ENCODE measurements at places on chromosomes 5 and 9.
A peak's percentile ranks its signal among the peaks of the same experiment; 100 is the strongest.

GRCh38 chr5:67267512-67268216, 71.1 kb upstream of the CD180 start:
- DNase-seq: no peak

- DNase-seq: peak; percentile 71
These were observed 96.7 kb downstream of the MVB12B start for GRCh38 chr9:126423142-126423915.

DNA sequence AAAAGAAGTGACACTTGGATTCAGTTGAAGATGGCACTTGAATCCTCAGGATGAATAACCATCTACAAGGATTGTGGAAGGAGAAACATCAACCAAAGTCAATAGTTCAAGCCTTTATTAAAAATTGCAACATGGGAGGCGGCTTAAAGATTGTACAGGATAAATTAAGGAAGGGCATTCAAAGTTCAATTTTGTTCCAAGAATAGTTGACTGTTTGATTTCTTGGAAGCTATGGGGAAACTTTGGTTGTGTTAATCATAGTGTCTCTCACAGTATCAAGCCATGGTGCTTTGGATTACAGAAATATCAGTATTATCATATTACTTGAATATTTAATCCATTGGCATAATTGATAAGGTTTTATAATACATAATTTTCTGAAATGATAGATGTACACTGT, 1844.3 kb downstream of the MAT2B start:
- no peak for DNase-seq

- DNase-seq: no peak
These were observed 49.9 kb downstream of the ISL1 start for GRCh38 chr5:51433052-51433710.

GRCh38 chr9:117250610-117251215, 164.1 kb downstream of the ASTN2 start:
- no peak for DNase-seq

GRCh38 chr5:134554319-134555222, 29.1 kb downstream of the JADE2 start:
- DNase-seq: no peak

DNA sequence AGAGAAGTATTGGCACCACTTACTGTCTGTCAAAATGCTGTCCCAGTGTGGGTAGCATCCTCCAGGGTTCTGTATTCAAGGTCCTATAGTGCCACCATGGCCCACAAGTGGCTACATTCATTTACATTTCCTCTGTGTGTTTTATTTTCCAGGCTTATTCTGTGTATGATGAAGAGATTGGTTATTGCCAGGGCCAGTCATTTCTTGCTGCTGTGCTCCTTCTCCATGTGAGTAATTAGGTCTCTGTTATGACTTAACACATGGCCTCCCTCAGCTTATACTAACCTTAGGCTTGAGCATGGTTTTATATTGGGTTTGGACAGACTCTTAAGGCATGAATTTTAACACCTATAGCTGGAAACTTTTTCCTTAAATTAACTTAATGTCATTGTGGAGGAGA, 36.7 kb downstream of the GPR21 start:
- DNase-seq: no peak

GRCh38 chr9:118521261-118521660, 817.1 kb downstream of the TLR4 start:
- DNase-seq: no peak

- DNase-seq: no peak
These were observed 76.6 kb downstream of the CD180 start for GRCh38 chr5:67120032-67120431.

DNA sequence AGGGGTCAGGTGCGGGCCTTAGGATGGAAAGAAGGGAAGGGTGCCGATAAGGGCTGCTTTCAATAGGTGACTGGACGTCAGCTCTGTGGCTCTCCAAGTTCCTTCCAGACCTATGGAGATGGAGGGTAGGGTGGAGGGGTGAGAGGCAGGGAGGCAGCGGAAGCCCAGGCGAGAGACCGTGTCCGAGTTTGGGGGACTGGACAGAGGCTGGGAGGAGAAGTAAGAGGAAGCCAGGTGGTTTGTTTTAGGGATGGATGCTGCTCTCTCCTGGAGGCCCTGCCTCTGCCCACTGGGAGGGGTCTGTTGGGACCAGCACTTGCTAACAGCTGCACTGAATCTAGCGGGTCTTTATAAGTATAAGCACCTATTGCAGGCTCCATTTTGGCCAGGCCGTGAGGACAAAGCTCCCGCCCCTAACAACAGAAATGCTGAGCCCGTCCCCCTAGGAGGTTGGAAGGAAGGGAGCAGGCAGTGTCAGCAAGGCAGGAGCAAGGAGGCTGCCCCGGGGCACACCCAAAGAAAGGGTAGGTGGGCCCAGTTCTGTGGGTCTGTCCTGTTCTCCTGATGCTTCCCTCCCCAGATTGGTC, 167.5 kb downstream of the DAB2IP start:
- no peak for DNase-seq

- no peak for DNase-seq
These were observed 101.7 kb downstream of the RORB start for GRCh38 chr9:74598874-74599273.

- DNase-seq: no peak
These were observed 182.7 kb upstream of the PPP1R26 start for GRCh38 chr9:135296735-135297455.

DNA sequence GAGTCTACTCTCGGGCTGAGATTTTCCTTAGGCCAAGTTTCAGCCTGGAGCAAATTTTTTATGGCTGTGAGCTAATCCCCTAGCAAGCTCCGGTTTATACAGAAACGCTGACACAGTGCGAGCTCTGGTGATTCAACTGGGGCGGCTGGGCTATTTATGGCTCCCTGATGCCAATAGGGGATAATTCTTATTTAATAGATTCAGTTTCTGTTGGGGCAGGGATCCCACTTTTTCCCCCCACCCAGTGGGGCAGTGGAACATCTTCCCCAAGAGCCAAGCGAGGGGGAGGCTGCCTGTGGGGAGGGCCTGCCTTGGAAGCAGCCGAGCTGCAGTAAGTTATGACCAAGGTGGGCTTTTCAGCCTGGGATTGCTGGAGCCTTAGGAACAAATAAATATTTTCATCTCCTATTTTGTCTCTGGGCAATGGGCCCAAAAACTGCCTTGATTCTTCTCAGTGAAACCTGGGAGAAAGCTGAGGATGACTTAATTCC, 129.1 kb downstream of the MACROH2A1 start:
- no peak for DNase-seq

DNA sequence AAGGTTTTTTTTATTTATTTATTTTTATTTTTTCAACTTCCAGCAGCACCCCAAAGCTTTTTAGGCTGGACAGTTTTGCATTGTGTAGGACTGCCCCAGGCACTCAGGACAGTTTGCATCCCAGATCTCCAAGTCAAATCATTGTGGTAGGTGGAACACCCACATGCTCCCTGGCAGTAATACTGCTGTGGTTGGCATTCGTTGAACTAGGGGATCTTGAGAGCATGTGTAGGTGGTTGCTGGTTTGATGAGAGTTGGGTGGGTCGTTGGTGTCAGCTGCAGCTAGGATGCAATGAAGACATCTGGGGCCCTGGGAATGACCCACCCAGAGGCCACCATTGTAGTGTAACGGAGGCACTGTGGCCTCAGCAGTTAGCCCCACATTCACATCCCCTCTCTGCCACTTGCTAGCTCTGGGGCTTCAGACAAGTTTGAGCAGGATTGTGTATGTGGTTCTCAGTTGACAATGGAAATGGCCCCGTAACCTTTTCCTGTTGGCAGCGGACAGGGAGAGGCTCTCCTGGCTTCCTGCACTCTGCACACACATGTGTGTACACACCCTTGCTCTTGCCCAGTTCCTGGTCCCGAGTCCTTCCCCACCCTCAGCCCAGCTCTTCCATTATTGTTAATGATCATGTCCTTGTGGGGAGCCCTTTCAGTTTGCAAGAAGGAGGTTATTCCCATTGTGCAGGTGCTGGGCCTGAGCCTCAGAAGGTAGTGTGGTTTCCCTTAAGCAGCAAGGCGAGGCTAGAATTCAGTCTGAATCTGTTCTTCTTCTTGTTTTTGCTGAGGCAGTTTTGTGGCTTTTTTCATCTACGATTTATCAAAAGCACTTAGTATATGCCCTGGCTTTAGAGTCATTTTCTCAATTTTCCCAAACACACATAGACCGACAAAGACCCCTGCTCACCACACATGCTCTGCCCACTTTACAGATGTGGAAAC, 46.5 kb downstream of the PPARGC1B start:
- DNase-seq: no peak

DNA sequence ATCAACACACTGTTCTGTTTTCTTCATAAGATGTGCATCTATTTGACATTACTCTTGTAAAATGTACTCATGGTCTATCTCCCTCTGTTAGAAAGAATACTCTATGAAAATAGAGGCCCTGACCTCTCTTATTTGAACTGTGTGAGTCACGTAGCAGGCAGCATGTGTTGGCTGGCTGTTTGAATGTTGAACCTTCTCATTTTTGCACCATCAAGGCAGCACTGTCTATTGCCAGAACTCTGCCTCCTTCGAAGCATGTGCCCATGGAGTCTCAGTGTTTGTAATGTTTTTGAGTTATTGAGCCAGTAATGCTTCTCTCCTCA, 144.4 kb downstream of the ALDH1A1 start:
- DNase-seq: no peak

DNA sequence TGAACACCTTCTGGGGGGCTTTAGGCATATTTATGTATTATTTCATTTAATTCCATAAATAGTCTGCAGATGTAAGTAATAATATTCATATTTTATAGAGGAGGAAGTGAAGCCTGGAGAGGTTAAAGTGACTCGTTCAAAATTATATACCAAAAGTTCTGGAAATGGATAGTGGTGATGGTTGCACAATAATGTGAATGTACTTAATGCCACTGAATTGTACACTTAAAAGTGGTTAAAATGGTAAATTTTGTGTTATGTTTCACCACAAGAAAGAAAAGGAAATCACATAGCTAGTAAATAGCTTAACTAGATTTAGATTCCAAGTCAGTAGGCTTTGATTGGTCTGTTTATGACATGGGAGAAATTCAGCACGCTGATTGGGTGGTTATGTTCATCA, 13.0 kb upstream of the TMEFF1 start:
- DNase-seq: no peak

DNA sequence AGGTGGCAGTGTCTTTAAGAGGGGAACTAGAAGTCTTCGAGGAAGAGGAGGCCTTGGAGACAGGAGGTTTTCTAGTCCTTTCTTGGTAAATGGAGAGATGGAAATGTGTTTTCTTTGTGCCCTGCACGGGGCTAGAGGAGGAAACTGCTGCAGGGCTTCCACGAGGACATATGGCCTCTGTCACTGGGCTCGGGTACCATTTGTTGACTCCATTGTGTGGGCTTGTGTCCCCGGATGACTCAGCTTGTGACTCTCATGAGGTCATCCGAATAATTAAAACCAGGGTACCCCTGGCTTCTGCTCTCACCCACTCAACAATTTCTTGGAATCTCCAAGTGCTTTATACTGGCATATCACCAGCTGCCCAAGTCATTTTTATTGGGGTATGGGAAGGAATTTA, 261.7 kb downstream of the KIF4B start:
- DNase-seq: no peak

DNA sequence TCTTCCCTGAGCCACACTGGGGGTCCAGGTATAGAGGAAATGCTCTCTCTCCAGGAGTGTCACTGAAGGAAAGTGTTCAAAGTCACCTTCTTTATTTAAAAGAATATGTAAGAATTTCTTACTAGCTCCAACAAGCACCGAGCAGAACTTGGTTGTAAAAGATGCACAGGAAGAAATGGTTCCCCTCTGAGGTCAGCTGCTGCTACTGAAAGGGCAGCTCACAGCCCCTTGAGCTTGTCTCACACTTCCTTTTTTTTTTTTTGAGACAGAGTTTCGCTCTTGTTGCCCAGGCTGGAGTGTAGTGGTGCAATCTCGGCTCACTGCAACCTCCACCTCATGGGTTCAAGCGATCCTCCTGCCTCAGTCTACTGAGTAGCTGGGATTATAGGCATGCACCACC, 77.2 kb downstream of the PRRT1B start:
- DNase-seq: no peak

- no peak for DNase-seq
These were observed 35.9 kb upstream of the HSPA9 start for GRCh38 chr5:138610918-138611677.

DNA sequence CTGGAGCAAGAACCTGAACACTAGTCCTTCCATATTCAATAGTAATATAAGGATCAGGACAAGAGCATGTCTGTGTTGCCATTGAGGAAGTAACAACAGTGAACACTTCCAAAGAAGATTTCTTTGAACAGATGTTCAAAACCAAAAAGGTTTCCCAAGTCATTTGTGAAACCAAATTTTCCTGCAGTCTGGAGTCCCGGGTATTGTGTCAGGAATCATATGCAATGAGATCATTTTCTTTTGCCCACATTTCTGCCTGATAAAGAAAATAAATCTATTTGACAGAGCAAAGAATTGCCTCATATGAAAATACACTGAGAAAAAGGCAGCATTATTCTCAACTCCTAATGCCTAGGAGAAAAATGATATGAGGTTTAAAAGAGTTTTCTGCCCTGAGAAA, 151.7 kb downstream of the SNX18 start:
- no peak for DNase-seq

DNA sequence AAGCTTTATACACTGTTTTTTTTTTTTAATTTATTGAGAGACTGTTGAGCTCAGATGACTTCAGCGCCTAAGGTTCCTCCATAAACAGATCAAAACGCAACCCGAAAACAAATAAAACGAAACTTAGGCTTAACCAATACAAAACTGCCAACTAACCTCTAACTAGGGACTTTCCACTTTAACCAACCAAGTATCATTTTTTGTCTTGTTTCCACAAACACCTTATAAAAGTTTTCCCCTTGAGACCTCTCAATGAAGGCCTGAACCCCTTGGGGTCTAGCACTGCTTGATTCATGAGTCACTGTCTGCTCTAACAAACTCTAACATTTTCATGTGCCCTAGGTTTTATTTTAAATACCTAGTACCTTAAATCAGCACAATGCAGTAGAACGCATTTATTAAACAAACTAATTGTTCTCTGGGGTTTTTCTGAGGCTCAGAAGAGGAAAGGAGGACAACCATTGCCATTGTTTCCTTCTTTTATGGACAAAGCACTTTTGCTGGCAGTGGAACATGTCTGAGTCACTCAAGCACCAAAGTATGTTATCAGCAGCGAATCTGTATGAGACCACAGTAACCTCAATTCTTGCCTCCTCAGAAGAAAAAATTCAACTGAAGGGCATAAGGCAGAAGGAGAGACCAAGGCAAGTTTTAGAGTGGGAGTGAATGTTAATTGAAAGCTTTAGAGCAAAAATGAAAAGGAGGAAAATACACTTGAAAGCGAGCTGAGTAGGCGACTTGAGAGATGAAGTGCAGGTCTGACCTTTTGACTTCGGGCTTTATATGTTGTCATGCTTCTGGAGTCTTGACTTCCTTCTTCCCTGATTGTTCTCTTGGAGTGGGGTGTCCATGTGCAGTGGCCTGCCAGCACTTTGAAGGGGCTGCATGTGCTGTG, 97.7 kb upstream of the HCN1 start:
- DNase-seq: no peak
